ENCODE measurements at places on chromosomes 12 and 14.

GRCh38 chr14:76088326-76088725, 63.4 kb upstream of the GPATCH2L start:
- DNase-seq: no peak

- DNase-seq: no peak
Measured at GRCh38 chr12:92334552-92334951, 188.9 kb upstream of the BTG1 start.

GRCh38 chr14:83416476-83416875, 1882.8 kb upstream of the SEL1L start:
- no peak for DNase-seq

- DNase-seq: no peak
Measured at GRCh38 chr12:41532072-41532471, 344.0 kb downstream of the PDZRN4 start.

DNA sequence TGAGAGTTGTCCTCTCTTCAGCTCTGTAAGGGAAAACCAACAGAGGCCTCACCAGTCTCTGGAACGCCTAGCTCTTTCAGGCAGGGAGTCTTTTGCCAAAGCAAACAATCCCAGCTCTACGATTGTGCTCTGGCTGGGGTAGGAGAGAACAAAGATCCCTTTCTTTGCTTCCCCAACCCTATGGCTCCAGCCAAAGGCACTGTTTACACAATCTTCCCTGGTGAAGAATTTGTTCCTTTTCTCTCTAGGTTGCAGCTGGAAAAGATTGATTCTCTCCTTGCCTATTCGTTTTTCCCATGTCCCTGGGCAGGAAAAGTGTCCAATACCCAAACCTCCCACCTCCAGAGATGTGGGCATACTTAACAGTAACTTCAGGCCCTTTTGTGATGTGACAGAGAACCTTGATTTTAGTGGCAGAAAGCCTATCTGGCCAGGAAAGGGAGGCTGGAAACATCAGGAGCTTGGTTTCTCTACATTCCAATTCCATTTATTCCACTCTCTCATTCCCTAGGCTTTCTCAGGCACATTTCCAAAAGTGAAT, 16.8 kb downstream of the ATP5MC2 start:
- DNase-seq: no peak

- no peak for DNase-seq
Measured at GRCh38 chr12:104951759-104952509, 6.2 kb downstream of the SLC41A2 start.

- no peak for DNase-seq
Measured at GRCh38 chr14:36317650-36318049, 2.8 kb downstream of the MBIP start.

DNA sequence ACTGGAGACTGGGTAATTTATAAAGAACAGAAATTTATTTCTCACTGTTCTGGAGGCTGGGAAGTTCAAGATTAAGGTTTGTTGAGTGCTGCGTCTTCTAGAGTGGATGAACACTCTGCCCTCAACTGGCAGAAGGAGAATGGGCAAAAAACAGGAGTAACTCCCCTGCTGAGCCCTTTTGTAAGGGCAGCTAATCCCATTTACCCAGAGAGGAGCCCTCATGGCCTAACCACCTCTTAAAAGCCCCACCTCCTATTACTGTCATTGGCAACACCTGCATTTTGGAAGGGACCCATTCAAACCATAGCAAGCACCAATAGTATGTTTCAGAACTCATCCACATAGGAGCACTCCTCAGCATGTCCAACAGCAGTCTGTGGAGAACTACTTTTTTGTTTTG, 47.4 kb downstream of the BORCS5 start:
- no peak for DNase-seq

- peak; percentile 33 for DNase-seq
Measured at GRCh38 chr12:109110988-109111495, 5.3 kb upstream of the ACACB start.

- DNase-seq: no peak
Measured at GRCh38 chr12:120529641-120530417, 871 bp upstream of the COQ5 start.

GRCh38 chr12:23771240-23771949, 178.1 kb downstream of the SOX5 start:
- no peak for DNase-seq

- no peak for DNase-seq
Measured at GRCh38 chr12:40565029-40565633, 127.1 kb upstream of the CNTN1 start.

DNA sequence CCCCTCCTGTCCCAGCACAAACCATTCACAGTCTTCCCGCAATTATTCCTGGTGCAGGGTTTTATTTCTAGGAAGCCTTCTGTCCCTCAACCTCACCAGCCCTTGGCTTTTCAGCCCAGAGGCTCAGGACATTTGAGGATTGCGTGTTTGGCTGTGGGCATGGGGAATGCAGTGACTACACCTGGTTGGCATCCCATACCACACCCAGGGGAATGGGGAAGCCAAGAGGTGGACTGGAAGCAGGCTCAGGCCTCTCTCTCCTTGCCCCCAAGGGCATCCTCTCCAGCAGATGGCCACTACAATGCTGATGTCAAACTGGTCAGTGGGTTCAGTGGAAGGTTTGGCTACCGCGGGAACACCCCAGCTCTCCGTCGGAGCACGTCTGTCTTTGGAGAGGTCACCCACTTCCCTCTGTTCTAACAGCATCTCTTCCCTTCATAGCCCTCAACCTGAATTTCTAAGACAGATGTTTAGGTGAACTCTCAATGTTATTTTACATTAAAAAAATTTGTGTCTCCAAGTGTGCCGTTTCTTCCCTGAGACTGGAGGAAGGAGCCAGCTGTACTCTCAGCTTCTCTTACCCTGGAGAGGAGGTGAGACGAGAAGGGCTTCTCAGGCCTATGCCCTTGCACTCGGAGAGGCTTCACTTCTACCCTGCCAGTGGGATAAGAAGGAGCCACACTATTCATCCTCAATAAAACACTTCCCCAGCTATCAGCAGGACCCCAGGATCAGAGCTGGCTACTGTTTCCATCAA, 35.5 kb downstream of the DCAF4 start:
- no peak for DNase-seq

DNA sequence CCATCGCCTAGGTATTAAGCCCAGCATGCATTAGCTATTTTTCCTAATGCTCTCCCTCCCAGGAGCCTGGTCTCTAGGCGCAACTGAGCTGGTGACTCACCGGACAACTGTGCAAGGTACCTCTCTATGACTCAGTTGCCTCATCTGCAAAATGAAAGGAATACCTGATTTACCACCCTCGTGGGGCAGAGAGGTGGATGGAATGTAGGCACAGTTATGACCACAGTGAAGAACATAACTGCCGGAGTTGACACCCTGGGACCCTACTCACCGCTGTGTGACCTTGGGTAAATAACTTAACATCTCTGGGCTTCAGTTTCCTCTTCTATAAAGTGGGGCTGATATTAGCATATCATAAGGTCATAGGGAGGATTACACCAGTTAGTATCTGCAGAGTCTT, 22.6 kb downstream of the BCL11B start:
- no peak for DNase-seq

DNA sequence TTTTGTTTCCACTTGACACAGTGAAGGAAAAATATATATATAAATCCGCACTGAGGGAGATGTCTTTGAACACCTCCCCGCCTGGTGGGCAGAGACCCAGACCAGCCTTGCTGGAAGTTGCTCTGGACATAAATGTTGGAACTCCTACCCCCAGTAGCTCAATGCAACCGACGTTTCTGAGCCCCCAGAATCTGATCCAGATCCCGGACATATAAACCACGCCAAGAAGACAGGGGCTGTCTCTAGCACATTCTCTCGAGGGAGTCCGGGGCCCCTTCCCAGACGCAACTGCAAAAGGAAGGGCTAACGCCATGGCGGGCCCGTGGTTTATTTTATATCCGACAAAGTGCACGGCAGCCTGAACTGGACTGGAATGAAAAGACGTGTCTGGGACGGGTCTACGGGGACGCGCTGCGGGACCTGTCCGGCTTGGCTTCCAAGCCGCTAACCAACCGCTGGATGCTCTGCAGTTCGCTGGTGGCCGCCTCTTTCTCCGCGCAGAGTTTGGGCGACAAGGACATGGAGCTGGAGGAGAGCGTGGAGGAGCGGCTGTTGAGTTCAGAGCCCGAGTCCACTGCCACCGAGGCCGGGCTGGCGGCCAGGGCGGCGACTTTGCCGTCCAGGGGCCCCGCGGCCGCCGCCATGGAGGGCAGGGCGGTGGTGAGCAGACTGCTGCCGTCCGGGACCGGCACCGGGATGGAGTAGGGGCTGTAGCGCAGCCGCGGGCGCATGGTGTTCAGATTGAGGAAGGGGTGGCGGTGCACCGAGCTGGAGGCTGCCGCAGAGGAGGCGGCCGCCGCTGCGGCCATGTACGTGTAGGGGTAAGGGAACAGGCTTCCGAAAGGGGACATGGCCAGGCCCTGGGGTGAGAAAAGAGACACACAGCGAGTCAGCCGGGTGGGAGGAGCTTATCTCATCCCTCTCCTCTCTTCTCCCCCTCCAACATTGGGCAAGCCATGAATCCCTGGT, 12.2 kb downstream of the TBX3 start:
- DNase-seq: no peak

DNA sequence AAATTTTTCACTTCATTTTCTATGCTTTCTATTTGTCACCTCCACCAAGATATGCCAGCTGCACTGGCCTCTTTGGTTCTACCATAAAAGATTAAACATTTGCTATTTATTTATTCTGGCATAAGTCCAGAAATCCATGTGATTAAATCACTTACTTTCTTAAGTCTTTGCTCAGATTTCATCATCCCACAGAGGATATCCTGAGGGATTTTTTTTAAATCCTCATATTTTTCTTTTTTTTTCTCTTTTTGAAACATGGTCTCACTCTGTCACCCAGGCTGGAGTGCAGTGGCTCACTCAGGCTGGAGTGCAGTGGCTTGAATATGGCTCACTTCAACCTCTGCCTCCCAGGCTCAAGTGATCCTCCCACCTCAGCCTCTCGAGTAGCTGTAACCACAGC, 645.4 kb upstream of the ATXN7L3B start:
- DNase-seq: no peak

DNA sequence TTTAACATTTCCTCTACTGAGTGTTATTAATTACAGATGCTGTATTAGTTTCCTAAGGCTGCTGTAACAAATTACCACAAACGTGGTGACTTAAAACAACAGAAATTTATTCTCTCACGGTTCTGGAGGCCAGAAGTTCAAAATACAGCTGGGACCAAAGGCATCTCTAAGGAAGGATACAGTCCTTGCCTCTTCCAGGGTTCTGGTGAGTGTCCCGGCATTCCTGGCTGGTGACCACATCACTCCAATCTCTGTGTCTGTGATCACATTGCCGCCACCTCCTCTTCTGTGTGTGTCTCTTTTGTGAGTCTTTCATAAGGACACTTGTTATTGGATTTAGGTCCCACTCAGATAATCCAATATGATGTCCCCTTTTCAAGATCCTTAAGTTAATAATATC, 85.1 kb upstream of the CCDC198 start:
- DNase-seq: no peak

DNA sequence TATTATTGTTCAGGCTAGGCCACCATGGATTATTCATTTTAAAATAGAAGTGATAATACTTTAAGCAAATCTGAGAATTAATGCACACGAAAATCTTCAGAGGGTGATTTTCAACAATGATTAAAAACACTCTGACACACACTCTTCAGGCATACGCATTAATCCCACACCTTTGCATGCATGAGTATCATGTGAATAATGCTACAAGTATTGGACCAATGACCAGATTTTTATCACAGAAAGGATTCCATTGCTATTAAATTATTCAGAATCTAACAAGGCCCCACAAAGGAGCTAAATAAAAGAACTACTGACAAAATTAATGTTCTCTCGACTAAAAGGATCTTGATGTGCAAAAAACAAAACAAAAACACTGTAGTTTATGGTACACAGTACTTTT, 11.1 kb downstream of the EPS8 start:
- no peak for DNase-seq

- DNase-seq: no peak
Measured at GRCh38 chr14:89397569-89398230, 19.3 kb downstream of the FOXN3 start.

GRCh38 chr12:100044266-100044665, 59.5 kb upstream of the ANKS1B start:
- DNase-seq: no peak

DNA sequence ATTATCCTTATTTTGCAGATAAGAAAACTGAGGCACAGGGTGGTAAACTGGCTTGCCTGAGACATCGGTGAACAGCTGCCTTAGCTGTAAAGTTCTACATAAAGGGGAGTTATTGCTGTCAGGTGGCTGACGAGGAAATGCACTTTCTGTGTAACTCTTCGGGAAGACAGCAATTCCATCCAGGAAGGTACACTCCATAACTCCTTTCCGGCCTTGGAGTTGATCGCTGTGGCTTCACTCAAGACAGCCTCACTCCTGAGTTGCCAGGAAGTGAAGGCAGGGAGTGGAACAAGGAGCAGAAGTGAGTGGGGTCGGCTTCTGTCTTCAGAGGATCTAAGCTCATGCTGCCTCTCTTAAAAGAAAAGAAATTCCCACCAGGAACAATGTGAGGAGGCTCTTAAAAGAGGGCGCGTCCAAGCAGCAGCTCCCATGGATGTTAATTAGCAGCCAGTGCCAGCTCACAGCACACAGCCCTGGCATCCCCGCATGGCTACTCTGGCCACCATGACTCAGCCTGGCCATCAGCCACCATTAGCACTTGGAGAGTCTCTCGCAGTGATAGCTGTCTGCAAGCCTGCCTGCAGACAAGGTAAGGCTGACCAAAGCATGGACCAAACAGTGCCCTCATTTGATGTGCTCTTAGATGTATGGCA, 60.3 kb downstream of the NUAK1 start:
- no peak for DNase-seq

GRCh38 chr12:57195611-57196371, 20.8 kb upstream of the NXPH4 start:
- no peak for DNase-seq

- peak; percentile 82 for DNase-seq
Measured at GRCh38 chr12:104695453-104696148, 238.9 kb downstream of the CHST11 start.

DNA sequence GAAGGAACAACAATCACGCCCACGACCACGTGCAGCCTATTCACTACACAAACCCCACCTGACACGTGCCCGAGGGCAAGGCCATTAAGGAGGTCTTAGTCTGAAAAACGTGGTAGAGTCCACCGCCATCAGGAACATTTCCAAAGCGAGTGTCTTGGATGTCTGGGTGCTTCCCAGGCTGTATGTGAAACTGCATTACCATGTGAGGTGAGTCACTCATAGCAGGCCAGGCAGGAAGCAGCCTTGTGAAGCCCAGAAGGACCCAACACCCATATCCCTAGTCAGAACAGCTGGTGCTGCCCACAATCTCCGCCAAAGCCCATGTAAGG, 3.3 kb upstream of the KRT79 start:
- no peak for DNase-seq

DNA sequence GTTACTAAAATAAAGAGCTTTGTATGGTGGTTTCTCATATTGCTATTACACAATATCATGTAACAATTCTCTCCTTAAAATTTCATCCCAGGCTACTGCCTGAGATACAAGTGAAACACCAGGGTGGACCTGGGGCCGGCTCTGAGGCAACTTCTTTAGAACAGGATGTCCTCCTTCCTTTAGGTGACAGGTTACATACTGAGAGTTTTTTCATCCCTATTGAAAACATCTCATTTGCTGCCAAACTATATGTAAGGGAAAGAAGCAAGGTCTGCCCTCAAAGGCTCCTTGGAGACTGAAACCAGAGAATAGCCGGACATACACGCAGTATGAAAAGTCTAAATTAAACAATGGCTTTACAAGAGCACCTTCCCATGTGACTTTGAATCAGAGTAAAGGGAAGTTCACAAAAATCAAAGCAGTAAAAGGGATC, 139.9 kb downstream of the DUSP6 start:
- DNase-seq: no peak
